ENCODE measurements at places on chromosomes 4 and X.

DNA sequence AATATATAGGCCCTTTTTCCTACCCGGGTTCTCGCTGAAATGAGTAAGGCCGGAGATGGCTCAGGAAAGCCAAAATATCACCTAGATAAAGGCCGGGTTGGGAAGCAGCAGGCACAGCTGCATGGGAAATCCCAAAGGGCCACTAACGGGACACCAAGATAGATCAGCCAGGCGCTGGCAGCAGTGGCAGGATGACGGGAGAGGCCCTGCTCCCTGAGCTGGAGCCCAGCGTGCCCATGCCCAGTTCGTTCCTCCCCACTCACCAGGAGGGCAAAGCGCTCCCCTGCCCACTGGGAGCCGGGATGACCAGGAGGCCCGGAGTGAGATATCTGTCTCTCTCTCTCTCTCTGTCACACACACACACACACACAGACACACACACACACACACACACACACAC is 109.8 kb downstream of the DCTD start:
- no peak for DNase-seq

- no peak for DNase-seq
These were observed 55.8 kb downstream of the PAK3 start for GRCh38 chrX:111151764-111152163.

- DNase-seq, result no peak
These were observed 712.6 kb downstream of the GRID2 start for GRCh38 chr4:93016350-93016749.

GRCh38 chr4:186875476-186875875 is 151.8 kb upstream of the FAT1 start:
- DNase-seq, result no peak

DNA sequence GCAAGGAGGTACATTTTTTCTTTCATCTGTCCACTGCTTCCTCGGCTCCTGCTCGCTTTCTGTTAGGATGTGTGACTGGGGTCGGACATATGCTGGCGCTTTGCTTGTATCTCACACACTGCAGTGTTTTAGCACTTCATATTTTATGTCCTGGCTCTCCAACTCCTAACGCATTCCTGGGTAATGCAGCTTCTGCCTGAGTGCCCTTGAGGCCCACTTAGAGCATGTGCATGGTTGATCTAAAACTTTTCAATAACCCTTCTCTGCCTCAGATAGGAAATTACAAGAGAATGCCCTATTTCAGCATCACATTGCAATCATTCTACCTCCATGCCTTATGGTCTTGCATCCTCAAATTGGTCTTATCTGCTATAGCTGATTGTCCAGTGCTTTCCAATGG is 65.3 kb downstream of the NEIL3 start:
- DNase-seq, result no peak

All from effector memory CD8-positive, alpha-beta T cell (primary cell).